Sciatic nerve (tissue), 2 donors: ENCODE measurements at places on chromosomes 12 and 14. TPM values are rescaled to one million over a fixed set of nuclear protein-coding genes. Genes with fewer than 3 reads are reported as not detected.

WASHC3 gene
- total RNA-seq: 55.6 TPM

ZFC3H1 gene
- 85.4 TPM for total RNA-seq

GALNT16 gene
- 8.1 TPM for total RNA-seq

LRRK2 gene
- 51.7 TPM for total RNA-seq

CMTM5 gene
- 75.3 TPM for total RNA-seq

TRHDE gene
- 4.1 TPM for total RNA-seq

IL23A gene
- total RNA-seq: not detected

MMP19 gene
- 9.1 TPM for total RNA-seq

C12orf42 gene
- total RNA-seq: 0.89 TPM

KCNMB4 gene
- total RNA-seq: 13.5 TPM
